ENCODE measurements at places on chromosomes 1 and 21. TPM values are rescaled to one million over a fixed set of nuclear protein-coding genes. Genes with fewer than 3 reads are reported as not detected.

DNA sequence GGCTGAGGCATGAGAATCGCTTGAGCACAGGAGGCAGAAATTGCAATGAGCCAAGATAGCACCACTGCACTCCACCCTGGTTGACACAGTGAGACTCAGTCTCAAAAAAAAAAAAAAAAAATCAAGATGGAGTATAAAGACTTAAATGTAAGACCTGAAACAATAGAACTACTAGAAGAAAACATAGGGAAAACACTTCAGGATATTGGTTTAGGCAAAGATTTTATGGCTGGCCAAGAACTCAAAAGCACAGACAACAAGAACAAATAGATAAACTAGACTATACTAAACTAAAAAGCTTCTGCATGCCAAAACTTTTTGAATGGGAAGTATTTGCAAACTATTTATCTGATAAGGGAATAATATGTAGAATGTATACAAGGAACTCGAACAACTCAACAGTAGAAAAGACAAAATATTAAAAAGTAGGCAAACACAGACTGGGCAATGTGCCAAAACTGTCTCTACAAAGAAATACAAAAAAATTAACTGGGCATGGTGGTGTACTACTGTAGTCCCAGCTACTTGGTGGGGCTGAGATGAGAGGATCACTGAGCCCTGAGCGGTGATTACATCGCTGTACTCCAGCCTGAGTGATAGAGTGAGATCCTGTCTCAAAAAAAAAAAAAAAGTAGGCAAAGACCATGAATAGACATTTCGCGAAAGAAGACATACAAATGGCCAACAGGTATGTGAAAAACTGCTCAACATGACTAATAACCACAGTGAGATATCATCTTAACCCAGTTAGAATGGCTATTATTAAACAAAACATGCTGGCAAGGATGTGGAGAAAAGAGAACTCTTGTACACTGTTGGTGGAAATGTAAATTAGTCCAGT, 25.3 kb downstream of the DTL start:
- DNase-seq: no peak

GRCh38 chr1:87478231-87478630, 149.6 kb downstream of the LMO4 start:
- peak; percentile 34 for DNase-seq

The LRIG2 gene
- 10.6 TPM for total RNA-seq

GRCh38 chr1:80217377-80217986, 1211.0 kb upstream of the ADGRL4 start:
- DNase-seq: peak; percentile 71

GRCh38 chr1:232179896-232180778, 449.8 kb downstream of the SIPA1L2 start:
- no peak for DNase-seq

DNA sequence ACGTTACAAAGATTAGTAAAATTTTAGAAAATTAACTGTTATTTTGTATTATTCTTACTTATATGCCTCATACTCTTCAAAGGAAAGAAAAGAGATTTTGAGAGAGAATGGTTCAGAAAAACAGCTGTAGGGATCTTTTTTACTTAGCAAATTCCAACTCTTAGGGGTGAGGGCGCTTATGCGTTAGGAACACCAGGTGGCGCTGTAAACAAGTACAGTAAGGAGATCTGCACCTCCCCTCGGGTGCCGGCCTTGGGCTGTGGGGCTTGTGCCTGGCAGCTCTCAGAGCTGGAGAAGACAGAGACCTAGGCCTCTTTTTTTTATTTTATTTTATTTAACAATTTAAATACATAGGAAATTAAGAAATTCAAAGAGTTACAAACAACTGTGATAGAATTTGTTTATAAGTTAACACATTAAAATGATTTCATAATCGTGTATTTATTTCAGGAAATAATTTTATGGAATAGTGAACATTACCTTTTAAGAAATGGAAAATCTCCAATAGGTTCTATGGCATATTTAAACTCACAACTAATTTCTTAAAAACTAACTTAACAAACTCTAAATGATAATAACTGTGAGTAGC, 32.6 kb downstream of the UTP25 start:
- DNase-seq: peak; percentile 86

DNA sequence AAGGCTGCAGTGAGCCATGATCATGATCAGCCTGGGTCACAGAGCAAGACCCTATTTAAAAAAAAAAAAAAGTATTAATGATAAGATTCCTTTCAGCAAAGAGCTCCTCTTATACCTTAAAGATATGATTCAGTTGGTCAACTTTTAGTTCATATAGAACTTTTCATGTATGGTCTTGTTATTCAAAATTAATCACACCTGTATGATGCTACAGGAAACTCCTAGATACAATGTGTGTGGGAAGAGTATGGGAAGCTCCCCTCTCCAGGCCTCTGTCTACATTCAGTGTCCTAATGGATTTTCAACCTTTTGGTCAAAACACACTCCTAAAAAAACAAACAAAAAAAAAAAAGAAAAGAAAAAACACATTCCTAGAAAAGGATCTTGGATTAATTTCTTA, 17.1 kb downstream of the MR1 start:
- no peak for DNase-seq

DNA sequence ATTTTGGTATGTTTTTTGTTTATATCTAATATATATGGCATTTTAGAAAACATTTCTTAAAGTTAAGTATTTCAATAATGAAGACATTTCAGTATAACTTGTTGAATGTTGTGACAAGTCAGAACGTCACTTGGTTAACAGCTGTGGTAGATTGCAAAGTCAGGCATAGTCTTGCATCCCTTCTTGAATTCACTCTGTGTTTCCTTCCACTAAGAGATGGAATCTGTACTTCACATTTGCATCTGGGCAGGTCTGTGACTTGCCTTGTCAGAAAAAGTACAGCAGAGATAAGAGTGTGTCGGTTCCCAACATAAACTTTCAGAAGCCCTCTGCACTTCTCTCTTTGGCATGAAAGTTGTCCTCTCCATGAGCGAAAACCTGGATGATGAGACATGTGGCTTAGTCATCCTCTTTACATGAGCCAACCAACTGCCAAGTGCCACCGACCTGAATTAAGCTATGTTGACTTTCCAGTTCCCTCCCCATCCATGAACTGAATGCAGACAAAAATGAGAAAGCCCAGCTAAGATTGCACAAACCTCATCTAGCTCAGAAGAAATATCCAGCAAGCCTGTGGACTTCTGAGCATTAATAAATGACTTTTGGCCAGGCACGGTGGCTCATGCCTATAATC, 1730.2 kb downstream of the MRPL39 start:
- DNase-seq: no peak

The SLC30A2 gene
- total RNA-seq: not detected

DNA sequence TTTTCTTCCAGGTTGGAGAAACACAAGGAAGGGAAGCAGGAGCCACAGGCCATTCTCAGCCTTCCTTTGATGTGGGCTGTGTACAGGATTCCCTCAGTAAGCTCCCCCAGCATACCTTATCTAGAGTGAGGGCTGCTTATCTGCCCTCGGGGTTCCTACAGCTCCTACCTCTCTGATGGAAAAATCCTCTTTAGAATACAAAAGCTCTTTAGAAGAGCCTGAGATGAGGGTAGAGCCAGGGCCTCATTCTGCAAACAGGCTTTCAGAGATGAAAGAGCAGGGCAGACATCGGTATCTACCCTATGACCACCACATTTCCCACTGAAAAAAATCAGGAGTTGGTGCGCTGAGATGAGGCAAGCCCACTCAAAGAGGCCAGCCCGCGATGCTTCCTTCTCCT, 85.1 kb downstream of the PLPP3 start:
- DNase-seq: no peak

DNA sequence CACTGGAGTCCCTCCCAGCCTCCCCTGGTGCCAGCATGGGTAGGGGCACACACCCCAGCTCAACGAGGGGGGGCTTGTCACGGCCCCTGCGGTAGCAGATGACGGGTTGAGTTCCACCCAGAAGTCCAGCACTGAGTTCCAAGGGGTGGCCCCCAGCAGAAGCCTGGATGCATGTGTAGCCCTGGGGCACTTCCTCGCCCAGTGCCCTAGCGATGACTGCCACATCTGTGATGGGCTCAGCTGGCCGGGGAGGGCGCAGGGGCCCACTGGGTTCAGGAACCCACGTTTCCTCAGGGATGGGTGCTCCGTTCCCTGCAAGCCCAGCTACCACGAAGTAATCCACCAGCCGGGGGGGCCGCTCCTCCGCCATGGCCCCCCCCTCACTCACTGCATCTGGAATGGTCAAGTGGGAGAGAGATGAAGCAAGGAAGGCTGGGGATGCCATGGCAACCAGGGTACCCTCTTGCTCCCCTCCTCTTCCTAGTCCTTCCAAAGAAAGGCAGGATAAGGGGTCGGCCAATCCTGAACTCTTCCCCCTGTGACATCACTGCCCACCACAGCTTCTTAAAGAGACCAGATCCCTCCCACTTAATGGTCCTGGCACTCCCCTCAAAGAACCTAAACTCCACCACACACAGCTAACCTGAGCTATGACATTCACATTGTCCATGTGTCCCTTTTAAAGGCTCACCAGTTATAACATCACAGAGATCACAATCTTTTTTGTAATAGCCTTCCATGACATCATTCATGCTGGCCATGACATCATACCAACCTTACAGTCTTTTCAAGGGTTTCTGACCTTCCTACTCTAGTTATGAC, 2.3 kb downstream of the DENND4B start:
- DNase-seq: no peak

The MEX3A gene
- 2.3 TPM for total RNA-seq

DNA sequence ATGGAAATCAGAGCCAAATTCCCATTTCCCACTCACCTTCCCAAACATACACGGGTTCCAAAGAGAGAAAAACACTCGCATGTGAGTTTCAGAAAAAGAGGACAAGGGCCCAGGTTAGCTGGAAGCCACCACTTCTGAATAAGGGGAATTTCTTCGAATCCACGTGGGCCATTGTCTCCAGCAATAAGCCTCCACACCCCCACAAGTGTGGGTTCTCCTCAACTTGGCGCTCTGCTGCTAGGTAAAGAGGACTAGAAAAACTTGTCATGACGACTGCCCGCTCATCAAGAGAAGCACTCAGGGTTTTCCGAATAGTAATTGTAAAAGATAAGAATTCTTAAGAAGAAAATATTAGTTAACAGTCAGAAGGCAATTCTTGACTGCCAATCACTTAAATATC, 30.6 kb downstream of the PRDM15 start:
- DNase-seq: no peak

The CASP9 gene
- 7.0 TPM for total RNA-seq

DNA sequence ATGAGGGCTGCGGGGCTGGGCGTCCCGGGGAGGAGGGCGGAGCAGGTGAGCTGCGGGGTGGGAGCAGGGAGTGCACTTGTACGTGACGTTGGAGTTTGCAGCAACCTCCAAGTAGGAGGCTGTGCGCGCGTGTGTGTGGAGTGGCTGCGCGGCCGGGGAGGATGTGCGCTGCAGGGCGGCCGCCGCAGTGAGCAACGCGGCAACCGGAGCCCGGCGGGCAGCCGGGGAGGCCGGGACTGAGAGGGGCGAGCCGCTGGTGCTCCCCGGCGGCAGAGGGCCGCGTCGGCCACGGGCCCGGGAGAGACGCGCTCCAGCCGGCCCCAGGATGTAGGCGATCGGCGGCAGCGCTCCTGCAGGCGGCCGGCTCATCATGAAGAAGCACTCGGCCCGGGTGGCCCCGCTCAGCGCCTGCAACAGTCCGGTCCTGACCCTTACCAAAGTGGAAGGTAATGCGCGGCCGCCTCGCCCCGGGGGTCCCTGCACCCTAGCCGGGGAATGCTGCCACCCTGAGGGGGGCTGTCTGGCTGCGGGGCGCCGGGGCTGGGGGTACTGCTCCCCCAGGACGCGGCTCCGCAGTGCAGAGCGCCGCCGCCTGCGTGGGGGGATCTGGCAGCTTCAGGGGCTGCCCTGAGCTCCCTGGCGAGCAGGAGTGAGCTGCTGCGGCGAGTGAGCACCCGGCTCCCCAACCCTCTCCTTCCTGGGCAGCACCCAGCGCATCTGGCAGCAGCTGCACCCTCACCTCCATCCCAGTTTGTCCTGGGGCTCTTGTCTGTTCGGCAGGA, 158.9 kb upstream of the COA6 start:
- peak; percentile 7 for DNase-seq

GRCh38 chr1:38138498-38139233, 92.1 kb upstream of the POU3F1 start:
- DNase-seq: peak; percentile 97

The ANGEL2 gene
- total RNA-seq: 44.1 TPM

DNA sequence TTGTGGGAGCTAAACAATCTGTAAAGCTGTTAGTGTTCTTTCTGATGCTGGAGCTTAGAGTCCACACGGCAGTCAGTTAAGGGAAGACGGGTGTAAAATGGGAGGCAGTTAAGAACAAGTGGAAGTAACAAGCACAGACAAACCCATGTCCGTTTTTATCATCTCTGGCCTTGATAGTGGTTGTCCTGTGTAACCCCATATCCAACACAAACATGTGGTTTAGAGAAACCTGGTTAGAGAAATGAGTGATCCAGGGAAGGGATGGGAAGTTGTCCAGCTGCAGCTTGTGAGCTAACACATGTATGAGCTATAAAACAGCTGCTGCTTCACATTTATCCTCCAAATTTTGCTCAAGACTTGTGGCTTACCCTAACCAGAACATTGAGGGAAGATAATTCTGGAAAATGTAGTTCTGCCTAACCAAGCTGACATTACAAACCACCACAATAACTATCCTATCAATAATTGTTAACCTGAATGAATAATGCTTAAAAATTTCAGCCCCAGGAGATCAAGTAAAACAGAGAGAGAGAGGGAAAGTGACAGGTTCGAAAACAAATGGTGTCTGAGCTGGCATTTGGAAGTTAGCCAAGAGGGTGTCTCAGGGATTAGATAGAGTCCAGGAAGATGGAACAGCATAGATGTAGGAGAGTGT, 10.6 kb upstream of the C1orf162 start:
- peak; percentile 84 for DNase-seq

The OR2L3 gene
- not detected for total RNA-seq

The HES3 gene
- not detected for total RNA-seq

DNA sequence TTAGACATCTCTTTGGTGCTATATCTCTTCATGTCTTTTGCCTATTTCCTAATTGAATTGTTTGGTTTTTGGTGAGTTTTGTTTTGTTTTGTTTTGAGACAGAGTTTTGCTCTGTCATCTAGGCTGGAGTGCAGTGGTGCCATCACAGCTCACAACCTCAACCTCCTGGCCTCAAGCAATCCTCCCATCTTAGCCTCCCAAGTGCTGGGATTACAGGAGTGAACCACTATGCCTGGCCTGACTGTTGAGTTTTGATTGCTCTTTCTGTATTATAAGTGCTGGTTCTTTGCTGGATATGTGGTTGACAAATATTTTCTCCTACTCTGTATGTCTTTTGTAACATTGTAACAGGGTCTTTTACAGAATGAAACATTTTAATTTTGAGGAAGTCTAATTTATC, 38.0 kb downstream of the NAV1 start:
- DNase-seq: no peak

Data from IMR-90 (cell line).